PC-9 (cell line): ENCODE measurements at places on chromosomes 5 and 9.

GRCh38 chr5:83590966-83591365, 119.4 kb downstream of the VCAN start:
- no peak for DNase-seq

- peak; percentile 74 for DNase-seq
Measured at GRCh38 chr9:78296201-78296892, 578 bp upstream of the PSAT1 start.

DNA sequence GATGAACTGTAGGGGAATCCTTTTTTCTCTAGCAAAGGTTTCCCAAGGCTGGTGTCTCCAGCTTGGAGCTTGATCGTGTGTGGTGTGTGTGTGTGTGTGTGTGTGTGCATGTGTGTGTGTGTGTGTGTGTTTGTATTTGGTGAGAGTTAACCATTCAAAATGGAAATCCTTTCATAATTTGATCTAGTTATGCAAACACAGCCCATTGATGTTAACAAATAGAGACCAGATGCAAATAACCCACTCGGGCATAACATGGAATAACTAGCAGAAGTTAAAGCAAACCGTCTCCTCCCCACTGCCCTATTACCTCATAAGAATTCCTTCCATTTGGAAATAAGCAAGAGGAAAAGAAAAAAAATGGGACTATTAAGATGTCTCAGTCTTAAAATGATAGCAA, 24.9 kb upstream of the ZSWIM6 start:
- no peak for DNase-seq

DNA sequence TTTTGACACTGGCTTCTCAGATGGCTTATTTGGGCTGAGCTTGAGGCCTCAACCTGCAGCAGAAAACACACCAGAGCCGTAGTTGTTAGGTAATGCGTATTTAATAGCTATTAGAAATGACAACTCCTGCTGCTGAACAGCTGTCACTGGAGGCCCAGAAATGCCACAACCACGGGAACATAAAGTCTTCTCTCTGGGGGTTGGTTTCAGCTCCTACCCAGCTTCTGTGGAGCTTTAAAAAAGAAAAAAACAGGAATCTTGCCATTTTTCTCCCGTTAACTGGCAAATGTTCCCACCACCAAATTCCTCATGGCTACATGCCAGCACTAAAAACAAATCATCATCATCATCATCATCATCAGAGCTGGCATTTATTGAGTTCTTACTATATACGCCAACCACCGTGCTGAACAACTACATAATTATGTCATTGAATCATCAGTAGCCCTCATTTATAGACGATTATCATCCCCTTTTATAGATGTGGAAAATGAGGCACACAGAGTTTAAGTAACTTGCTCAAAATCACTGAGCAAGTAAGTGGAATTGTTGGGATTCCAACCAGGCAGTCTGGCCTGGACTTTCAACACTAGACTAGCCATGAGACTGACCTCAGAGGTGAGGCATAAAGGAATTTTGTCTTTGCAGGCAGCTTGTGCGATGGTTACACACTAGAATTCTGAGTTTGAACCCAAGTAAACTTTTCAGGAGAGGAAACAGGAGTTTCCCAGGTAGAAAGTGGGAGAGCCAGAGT, 185.3 kb upstream of the WWC1 start:
- no peak for DNase-seq

DNA sequence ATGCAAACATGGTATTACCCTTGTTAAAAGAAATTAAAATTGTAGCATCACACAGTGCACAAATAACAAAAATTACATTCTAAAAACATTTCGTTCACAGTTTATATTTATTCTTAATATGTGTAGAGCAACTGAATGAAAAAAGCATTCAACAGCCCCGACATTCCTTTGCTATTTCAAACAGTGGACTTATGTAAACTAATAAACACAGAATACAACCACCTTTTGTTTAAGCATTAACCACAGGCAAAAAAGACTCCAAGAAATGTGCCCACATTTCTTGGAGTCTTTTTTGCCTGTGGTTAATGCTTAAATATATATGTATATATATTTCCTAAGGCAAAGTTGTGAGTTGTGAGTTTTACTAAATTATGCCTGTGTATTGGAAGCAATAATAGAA, 532.5 kb upstream of the DAP start:
- DNase-seq: no peak

DNA sequence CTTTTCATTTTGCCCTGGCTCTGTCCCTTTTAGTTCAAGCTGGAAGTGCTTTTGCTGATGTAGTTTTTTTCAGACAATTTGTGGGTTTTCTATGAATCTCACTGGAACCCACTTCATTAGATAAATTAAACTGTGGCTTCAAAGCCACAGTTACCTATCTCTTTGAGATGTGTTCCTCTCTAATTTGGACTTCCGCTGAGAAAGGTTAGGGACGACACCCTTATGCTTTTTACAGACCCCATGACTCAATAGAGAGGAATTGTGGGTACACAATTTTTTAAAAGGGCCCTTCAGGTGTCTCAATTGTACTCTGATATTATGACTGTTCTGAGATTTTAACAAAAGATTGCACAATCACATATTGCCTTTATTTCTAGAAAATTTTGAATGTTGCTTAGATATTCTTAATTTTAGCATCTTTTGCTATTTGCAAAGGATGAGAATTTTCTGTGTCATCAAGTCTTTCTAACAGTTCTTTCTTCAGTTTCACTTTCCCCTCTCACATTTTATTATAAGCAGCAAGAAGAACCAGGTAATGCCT, 110.6 kb downstream of the GADD45G start:
- no peak for DNase-seq

DNA sequence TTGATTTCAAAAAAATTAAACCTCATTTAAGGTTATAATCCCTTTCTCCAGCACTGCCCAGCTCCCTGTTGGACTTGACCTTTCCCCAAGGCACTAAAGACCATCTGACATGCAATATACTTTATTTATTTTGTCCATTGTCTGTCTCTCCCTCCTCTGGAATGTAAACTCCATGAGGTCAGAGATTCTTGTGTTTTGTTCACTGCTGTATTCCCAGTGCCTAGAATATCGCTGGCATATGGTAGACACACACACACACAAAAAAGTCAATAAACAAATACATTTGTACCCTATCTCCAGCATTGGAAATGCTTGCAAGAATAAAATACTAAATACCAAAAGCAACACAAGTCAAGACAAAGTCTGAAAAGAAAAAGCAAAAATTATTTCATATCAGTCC, 17.3 kb upstream of the ARSB start:
- no peak for DNase-seq

DNA sequence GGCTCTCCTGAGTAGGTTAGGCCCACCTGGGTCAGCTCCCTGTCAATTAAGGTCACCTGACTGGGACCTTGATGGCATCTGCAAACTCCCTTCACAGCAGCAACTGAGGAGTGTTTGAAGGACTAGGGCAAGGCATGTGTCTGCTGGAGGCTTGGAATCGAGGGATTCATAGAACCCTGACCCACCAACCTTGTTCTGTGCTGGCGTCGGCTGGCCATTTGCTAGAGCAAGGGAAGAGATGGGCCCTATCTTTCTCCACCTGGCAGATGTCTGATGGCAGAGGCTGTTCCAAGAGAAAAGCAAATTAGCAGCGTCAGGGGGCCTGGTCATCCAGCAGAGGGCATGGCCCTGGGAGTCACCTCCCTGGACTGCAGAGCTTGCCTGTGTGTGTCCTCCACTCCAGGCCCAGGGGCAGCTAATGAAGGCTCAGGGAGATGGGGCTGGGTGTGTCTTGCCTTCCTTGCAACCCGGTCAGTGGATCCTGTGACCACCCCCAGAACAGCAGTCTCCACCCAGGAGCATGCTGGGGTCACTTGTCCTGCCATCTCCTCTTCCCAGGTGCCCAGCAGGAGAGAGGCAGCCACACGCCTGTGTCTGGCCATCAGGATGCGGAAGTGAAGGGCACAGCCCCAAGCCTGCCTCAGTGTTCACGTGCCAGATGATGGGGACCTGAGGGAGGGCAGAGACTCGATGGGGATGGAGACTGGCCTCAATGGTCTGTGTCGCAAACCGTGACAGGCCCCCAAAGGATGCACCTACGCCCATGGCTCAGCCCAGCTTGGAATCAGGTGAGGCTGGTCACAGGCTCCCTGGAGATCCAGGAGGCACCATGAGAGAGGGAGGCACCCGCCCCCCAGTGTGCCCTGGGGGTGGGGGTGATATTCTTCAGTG, 53.9 kb downstream of the BARX1 start:
- DNase-seq: no peak

DNA sequence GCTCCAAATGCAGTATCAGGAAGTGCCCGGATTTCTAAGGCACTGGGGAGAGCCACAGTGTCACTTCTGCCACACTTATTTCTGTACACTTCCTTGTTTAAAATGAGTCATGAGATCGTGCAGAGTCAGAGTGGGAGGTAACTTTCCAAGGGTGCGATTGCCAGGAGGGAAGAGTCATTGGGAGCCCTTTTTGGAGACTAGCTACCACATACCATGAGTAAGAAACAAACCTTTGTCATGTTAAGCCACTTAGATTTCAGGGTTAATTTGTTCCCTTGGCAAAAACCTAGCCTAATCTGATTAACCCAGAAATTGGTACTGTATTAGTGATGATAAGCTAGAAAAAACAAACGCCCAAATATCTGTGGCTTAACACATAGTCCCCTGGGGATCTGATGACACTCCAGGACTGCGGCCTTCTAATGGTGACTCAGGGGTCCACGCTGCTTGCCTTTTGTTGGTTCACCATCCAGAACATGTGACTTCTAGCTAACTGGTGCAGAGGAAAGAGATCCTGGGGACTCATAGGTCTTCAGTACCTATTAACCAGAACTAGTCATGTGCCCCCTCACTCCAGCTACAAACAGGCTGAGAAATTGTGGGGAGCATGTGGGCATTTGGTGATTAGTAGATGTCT, 48.6 kb upstream of the TLE1 start:
- peak; percentile 97 for DNase-seq
